ENCODE measurements at places on chromosomes 16 and 17.

DNA sequence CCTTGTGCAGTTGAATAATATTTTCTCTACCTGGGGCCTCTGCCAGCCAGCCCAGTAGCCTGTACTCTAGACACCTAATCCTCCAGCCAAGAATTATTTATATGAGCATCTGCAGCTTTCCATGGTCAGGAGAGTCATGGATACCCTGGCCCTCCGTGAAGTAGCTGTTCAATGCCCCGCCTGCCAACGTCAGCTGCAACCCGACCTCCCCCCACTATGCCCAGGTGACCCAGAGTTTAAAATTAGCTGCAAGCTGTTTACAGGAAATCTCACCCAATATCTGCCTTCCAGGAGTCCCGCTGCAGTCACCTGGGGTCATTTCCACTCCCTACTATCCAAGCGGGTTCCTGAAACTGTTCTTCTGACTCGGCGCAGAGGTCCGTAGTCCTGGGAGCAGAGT, 12.3 kb downstream of the SDR42E2 start:
- DNase-seq = no peak

- no peak for DNase-seq
Observed at GRCh38 chr16:81608523-81609209, 164.1 kb downstream of the CMIP start.

- peak; percentile 58 for DNase-seq
Observed at GRCh38 chr17:75011401-75012095, 922 bp upstream of the MRPL58 start.

GRCh38 chr17:19296786-19297778, 59.9 kb downstream of the EPN2 start:
- DNase-seq = no peak

DNA sequence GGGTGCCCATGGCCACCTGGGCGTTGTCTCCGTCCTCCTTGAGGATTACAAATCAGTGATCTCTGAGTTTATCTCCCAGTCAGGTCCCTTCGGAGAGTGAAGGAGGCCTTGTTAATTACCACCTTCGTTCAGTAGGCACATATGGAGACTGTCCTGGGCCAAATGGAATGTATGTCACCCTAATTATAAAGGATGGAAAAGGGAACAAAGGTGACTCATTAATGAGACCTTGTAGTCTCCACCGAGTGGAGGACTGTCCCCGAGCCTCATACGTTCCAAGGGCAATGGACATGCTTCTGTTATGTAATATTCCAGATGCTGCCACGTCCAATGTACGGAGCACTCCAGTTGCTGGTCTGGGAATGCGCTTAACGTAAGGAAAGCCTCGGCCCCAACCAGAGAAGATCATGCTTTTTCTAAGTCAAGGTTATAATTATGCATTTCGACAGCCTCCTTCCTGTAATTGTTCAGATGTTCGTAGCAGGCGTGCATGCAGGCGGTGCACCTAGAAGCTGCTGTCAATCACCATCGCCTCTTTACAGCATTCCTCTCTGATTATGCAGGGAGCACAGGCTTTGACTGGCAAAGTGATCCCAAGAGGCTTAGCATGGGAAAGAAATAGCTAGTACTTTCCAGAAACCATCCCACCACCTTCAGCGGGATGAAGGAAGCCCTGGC, 22.4 kb upstream of the SEC14L1 start:
- no peak for DNase-seq

DNA sequence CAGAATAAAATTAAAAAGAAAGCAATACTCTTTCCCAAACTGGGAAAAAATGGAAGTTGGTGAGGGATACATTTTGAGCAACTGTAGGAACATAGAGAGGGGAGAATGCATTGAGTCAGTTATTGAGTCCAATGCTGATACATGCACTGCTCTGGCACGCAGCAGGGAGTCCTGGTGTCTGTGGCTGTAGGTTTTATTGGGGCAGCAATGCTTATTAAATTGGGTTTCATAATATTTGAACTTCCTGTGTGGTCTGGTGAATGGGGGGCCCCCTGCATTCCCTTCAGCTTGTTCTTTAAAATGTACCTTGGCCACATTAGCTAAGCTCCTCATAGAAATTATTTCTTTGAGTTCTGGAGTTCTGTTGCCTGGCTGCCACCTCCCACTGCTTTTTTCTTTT, 125.2 kb upstream of the ELAC2 start:
- DNase-seq = peak; percentile 54

DNA sequence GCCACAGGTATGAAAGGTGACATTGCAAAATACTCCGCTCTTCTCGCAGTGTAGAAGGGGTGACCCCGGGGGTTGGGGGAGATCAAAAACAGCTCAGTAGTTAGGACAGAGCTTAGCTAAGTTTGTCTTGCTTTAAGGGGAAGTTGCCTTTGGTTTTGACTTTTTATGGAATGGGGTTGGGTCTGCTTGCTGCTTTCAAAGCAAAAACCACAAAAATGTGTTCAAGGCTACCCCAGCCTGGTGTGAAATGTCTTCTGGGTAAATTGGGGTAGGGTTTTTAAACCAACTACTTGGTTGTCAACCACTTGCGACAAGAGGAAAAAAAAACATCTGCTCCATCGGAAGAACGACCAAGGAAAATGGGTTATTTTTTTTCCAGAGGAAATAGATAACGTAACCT, 6.2 kb downstream of the FUS start:
- no peak for DNase-seq

- DNase-seq = no peak
Observed at GRCh38 chr17:6430769-6431168, 4.2 kb downstream of the AIPL1 start.

DNA sequence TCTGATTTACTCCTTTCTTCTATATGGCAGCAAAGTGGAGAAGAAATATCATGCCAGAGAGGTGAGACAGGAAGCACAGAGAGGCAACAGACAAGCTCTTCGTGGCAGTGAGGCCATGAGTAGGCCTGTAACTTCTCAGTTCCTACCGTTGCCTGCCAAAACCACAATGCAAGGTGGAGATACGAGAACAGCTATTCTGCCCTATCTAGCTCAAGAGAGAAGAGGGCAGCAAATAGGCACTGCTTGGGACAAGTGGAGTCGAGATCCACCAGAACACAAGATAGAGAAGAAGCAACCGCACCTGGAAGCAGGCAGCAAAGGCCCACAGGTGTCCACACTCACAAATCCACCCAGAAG, 24.8 kb downstream of the RANBP10 start:
- DNase-seq = no peak

DNA sequence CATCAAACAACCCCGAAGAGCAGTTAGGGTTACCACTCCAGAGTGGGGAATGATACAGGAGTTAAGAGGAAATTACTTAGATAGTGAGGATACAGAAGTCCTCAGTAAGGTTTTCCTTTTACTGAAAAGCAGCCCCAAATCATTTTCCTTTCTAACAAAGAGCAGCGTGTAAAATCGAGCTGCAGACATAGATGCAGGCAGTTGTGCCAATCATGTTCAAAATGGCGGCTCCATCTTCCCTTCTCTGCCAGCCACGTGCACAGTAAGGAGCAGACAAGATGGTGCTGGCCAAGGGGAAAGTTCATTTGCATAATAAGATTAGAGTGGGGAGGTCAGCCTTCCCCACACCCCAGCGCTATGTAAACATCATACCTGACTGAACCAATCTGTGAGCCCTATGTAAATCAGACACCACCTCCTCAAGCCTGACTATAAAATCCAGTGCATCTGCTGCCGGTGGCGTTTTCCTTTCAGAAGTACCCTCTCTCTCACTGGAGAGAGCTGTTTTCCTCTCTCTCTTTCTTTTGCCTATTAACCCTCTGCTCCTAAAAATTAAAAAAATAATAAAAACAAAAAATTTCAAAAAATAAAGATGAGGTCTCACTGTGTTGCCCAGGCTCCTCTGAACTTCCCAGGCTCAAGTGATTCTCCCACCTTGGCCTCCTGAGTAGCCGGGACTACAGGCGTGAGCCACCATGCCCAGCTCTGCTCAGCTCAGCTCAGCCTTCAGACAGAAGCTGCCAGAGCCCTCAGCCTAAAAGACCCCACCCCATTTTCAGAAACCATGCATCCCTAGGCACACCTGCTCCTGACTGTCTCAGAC, 2.6 kb upstream of the SRL start:
- DNase-seq = peak; percentile 94

- no peak for DNase-seq
Observed at GRCh38 chr17:5429191-5429887, 9.4 kb downstream of the RPAIN start.

GRCh38 chr17:68792873-68793272, 162.3 kb downstream of the ABCA8 start:
- DNase-seq = no peak

DNA sequence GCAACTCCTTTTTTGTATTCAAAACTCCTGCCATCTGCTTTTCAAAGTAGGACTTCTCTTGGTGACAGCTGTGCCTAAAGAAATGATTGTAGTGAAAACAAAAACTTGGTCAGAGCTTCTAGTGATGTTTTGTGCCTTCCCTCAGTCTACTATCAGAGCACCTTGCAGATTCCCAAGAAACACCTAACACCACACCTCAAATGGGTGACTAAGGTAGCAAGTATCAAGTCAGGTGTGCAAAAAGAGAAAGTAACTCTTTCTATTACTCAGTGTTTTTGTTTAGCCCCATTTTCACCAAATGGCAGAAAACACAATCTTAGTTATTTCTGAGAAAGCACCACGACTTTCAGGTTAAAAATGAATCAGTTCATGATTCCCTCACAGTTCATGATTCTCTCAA, 2.0 kb upstream of the PMFBP1 start:
- DNase-seq = no peak

- DNase-seq = no peak
Observed at GRCh38 chr16:86298758-86299134, 211.6 kb upstream of the FOXF1 start.

GRCh38 chr17:1180958-1181752, 1.4 kb upstream of the ABR start:
- peak; percentile 38 for DNase-seq

DNA sequence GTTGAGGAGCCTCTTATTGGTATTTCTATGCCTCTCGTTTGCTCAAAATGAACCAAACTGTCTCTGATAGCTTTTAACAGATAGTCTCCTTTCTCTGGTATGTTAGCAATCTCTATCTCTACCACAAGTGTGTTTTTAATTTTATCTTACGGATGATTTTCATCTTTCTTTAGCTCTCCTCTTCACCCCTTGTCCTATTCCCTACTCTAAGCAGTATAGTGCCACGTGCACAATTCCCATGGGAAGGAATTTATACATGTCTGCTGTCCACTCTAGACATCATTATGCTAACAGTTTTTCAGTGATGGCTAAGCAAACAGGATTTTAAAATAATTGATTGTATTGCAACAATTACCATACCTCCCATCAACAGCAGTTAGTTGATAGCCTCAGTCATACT, 177.3 kb downstream of the CYB561 start:
- DNase-seq = no peak

- DNase-seq = no peak
Observed at GRCh38 chr16:85262558-85263238, 150.4 kb upstream of the CIBAR2 start.

GRCh38 chr16:72609066-72609465, 437.1 kb upstream of the PMFBP1 start:
- no peak for DNase-seq

GRCh38 chr17:69170377-69170776, 28.7 kb upstream of the ABCA6 start:
- DNase-seq = no peak

GRCh38 chr16:22946433-22946832, 132.5 kb downstream of the HS3ST2 start:
- no peak for DNase-seq

DNA sequence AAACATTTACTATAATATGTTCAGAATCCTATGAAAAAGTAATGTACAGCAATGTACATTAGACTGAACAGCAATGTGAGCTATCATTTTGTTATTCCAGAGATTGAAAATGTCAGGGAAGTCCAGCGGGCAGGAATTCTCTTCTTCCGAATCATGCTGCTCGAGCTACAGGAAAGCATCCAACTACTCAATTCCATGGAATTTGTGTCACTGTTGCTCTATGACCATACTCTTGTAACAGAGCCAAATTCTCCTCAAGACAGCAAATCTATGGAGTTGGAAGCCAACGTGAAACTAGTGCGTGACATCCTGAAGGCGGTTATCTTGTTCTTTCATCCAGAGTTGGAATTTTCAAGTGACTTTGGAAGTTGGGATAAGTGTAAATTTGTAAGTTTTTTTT, 24.8 kb upstream of the NSRP1 start:
- DNase-seq = no peak

GRCh38 chr17:4144422-4144747, 1.4 kb downstream of the CYB5D2 start:
- no peak for DNase-seq

DNA sequence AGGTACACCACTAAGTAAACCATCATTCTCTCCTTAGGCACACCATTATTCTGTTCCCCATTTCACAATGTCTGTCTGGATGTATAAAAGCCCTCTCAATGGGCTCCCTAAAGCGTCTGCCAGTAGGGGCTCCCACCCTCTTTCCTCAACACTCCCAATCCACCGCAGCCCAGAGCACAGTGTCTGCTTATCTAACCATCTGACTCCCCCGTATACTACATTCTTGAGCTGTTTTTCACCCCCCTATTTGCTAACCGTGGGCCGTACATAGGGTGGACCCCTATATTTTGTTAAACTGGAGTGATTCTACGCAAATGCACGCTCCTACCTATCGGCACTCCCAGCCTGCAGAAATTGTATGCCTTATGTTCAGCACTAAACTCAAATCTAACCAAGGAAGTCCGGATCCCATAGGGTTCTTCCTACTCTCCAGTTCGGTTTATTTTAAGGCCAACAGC, 685 bp upstream of the PSMD3 start:
- peak; percentile 47 for DNase-seq

GRCh38 chr16:57998486-57998885, 2.0 kb downstream of the ZNF319 start:
- no peak for DNase-seq

DNA sequence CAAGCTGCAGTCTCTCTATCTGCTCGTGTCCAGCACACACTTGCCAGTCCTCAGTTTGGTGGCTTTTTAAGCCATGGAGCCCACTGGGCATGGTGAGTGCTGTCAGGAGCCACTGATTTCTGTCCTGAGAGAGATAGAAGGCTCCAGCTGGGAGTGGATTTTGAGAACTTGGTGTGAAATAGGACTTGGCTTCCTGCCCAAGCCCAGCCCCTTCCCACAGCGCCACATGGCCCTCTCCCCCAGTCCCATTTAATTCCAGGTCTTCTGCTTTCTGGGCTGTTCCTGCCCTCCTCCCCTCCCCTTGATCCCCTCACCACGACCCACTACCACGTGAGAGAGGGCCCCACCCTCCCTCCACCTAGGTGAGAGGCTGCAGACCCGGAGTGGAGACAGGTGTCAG, 14.4 kb upstream of the ABCC3 start:
- no peak for DNase-seq

GRCh38 chr16:73006026-73006425, 41.9 kb downstream of the ZFHX3 start:
- no peak for DNase-seq

GRCh38 chr17:78493450-78493849, 83.7 kb downstream of the DNAH17 start:
- DNase-seq = no peak

GRCh38 chr16:1443403-1443973, 868 bp downstream of the CCDC154 start:
- DNase-seq = peak; percentile 12

DNA sequence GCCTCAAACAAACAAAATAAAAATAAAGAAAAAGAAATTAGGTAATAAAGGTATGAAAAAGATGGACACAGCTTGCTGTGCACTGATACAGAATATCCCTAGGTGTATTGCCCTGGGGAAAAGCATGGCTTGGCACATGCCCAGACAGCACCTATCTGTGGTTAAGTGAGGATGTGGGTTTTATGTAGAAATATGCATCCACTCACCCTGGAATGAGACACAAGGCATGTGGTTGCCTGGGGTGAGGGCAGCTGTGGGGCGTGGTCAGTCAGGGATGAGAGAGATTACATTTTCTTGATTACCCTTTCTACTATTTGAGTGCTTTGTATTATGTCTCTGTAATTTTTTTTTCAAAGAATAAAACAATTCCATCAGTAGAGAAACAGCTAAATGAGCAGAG, 6.9 kb downstream of the PLLP start:
- peak; percentile 83 for DNase-seq

All from SJCRH30 (cell line).